Kidney epithelial cell (primary cell): ENCODE measurements at places on chromosomes 4 and X.

- DNase-seq: no peak
Observed at GRCh38 chr4:187268940-187269339, 545.3 kb upstream of the FAT1 start.

- DNase-seq: no peak
Observed at GRCh38 chrX:46978341-46979291, 66.4 kb downstream of the JADE3 start.

GRCh38 chrX:88072339-88073030 lies 554.9 kb downstream of the KLHL4 start:
- no peak for DNase-seq

GRCh38 chr4:113447061-113447460 lies 314.5 kb downstream of the CAMK2D start:
- DNase-seq: no peak

- no peak for DNase-seq
Observed at GRCh38 chr4:113444386-113444785, 317.2 kb downstream of the CAMK2D start.

DNA sequence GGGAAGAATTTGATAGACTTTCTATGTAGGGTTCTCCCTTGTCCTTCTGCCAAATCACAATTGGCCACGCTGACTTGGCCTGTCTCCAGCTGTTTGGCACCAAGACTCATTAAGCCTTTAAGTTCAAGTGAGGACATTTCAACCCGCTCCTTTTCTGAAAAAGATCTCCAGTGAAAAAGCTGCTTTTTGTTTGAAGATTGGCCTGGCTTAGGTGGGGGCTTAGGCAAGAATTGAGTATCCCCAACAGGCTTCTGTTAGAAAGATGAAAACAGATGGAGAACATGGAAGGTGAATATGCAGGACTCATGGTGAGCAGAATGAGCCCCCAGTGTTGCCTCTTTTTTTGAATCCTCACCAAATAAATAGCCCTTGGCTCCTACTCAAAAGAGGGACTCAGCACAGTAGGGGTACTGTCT lies 28.5 kb upstream of the LIMCH1 start:
- no peak for DNase-seq
